ENCODE measurements at places on chromosomes 5 and 9. TPM values are rescaled to one million over a fixed set of nuclear protein-coding genes. Genes with fewer than 3 reads are reported as not detected.
A peak's percentile ranks its signal among the peaks of the same experiment; 100 is the strongest.

GRCh38 chr5:34544403-34544802 is 111.7 kb upstream of the RAI14 start:
- no peak for DNase-seq

The SGCD gene
- total RNA-seq: 2.7 TPM

GRCh38 chr9:133812077-133812868 is 74.1 kb upstream of the SARDH start:
- DNase-seq: no peak

- peak; percentile 66 for DNase-seq
These were observed 54.4 kb downstream of the ADAMTS2 start for GRCh38 chr5:179290681-179291540.

DNA sequence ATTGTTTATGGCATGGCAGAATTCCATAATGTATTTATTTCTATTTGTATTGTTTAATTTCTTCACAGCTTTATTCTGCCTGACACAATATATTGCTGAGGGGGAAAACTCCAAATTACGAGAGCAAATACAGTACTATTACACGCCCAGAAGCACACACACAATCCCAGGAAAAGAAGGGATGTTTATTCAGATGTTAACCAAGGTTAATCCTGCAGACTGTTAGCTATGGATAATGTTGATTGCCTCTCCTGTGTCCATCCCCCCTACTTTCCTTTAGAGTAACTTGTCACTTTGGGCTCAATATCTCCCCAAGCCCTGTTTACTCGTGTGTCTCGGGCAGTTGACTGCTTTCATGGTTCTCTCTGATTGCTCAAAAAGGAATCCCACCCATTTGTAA is 84.2 kb upstream of the ERCC6L2 start:
- no peak for DNase-seq

- peak; percentile 35 for DNase-seq
These were observed 1.0 kb upstream of the SAP30L start for GRCh38 chr5:154444556-154445421.

DNA sequence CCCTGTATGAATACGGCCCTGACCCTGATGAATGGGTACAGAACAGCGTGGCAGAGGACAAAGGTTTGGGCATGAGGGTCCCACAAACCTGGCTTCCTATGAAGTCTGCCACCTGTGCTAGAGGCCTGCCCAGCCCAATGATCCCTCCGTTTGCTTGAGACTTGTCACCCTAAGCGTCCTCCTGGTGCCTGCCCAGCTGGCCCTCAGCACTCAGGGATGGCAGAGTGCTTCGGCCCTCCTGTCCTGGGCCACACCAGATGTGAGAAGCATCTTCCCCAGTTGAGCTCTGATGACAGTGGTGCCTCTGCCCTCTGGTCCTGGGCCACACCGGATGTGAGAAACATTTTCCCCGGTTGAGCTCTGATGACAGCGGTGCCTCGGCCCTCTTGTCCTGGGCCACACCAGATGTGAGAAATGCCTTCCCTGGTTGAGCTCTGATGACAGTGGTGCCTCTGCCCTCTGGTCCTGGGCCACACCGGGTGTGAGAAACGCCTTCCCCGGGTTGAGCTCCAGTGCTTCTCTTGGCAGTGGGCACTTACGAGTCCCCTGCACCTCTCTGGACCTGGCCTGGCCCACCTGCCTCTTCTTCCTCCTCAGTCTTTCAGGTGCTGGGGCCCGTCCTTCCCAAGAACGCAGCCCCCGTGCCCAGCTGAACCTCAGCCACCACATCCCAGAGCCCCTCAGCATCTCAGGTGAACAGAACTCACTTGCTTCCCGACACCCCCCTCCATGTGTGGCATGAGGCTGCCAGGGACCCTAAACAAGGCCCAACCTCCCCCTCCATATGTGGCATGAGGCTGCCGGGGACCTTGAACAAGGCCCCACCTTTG is 253.1 kb upstream of the IRX1 start:
- DNase-seq: no peak

The AFAP1L1 gene
- 14.8 TPM for total RNA-seq

GRCh38 chr9:83701769-83702168 is 6.0 kb downstream of the UBQLN1 start:
- no peak for DNase-seq

The CDX1 gene
- not detected for total RNA-seq

- DNase-seq: no peak
These were observed 177.8 kb downstream of the NIPBL start for GRCh38 chr5:37054391-37054790.

The SHOC1 gene
- total RNA-seq: 0.16 TPM

The EIF4E1B gene
- not detected for total RNA-seq

DNA sequence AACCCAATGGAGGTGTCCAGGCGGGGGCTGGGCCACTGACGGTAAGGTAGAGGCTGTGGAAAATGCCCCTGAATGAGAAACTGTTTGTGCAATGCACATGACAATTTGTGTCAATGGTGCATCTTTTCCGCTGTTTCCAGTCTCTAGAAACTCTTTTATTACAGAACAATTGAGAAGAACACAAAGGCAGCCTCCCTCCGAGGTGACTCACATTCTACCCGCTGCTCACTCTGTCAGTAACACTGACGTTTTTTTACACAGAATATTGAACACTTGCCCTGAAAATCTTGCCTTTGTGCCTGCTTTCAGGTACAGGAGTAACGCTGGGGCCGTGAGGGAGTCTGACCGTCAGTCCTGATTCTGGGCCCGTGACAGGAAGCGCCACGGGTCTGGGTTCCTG is 11.7 kb upstream of the TENT4A start:
- DNase-seq: no peak
